ENCODE measurements at places on chromosomes 4 and X.

DNA sequence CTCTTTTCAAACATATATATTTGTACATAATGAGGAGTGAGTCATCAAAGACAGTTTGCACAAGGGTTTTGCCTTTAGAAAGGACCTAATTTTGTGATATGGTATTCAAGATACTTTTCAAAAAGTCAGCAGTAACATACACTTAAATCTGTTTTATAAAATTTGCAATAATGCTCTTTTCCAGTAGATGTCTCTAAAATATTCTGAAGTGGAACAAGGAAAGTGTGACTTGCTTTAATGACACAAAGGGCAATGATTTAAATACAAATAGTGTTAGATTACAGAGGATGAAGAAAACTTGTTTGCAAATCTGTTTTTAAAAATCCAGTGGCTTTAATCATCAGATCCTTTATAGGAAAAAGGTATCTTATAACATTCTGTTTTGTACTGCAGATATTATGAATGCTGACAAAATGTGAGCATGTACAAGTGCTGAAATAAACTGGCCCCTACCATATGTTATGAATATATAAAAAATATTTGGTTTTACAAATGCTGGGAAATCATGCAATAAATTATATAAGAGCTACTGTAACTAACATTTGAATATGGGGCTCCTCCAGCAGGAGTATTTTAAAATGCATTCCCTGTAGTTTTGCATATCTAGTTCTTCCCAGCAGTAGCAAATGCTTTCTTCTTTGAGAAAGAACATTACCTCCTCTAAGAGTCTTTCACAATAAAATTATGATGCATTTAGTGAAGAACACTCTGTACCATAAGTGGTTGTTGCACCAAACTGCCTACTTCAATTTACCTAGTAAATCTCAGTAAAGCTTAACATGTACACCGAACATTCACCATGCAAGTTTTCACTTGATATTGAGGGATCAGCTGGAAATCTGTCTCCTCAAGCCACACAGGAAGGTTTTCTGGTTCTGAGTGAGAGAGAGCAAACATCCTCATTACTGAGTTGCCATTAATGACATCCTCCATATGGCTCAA is 20.2 kb downstream of the MMRN1 start:
- peak; percentile 64 for DNase-seq

- DNase-seq: no peak
These were observed 28.3 kb downstream of the CYTL1 start for GRCh38 chr4:4990857-4991540.

- DNase-seq: no peak
These were observed 100.0 kb downstream of the SH3BGRL start for GRCh38 chrX:81301877-81302276.

- DNase-seq: no peak
These were observed 190.5 kb upstream of the GALNTL6 start for GRCh38 chr4:171622729-171623128.

GRCh38 chr4:6520051-6520636 is 47.7 kb upstream of the PPP2R2C start:
- no peak for DNase-seq

DNA sequence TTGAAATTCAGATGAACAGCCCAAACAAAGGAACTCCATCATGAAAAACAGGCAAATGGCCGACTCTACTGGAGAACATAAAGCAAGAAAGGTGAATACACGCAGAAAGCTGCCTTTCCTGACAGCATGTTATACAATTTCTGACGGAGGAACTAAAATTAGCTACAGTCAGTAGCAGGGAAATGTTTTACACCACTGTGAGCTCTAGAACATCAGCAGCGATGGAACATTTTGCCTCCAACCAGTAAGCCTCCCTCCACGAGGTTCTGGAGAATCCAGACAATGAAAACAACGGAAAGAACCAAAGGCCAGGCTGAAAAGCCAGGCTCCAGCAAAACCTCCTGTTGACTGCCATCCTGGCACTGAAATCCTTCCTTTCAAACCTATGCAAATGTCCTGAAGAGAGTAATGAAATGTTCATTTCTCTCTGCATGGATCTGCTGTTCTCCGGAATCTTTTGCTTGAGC is 78.9 kb downstream of the IRF2 start:
- DNase-seq: no peak

GRCh38 chrX:40127052-40127451 is 29.3 kb upstream of the BCOR start:
- DNase-seq: no peak

- DNase-seq: no peak
These were observed 135.5 kb downstream of the ARHGAP24 start for GRCh38 chr4:85610450-85610849.

DNA sequence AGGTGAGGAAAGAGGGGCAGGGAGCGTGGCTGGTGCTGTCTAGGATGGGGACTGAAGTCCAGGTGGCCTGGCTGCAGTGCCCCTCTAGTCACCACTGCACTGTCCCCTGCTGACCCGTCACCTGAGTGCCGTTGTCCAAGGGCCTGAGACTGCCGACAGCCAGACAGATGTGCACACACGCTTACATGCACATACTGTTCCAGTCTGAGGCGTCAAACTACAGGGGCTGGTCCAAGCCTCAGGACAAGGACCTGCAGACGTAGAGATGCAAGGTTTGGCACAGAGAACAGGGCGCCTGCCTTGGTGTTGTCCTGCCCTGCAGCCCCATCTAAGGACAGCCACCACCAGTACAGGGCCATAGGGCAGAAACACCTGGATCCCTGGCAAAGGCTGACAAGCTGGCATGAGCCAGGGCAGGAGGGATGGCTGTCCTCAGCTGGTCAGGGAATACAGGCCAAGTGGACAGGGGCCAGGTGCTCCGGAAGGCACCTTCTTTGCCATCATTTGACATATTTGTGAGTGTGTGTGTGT is 1.7 kb downstream of the SLC2A9 start:
- no peak for DNase-seq

DNA sequence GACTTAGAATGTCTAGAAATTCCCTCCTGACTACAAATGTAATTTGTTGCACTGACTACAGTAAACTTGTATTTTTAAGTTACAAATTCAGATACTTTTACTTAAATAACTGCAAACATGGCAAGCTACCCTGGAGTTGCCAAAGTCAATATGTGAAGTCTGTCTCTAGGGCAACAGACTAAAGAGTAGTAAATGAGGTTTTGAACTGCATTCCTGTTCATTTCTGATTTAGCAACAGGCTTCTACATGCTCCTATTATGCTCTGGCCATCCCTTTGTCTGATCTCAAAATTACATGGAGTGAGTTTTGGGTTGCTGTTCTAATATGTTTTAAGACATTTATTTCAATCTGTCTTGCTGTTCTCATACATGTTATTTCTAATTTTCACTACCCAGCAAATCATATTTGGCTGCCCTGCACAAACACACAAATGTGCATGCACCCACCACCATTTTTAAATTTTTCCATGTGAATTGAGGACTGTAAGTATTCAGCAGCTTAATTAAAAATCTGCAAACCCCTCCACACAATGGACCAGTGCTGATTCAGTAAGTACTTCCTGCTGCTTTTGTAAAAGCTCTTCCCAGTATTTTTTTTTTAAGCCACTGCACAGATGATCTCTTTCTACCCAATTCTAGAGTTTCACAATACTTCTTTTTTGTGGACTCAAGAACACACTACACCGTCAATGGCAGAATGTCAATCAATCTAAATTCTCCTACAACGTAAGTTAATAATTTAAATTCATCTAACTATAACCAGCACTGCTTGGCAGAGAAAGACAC is 26.7 kb downstream of the SH3RF1 start:
- DNase-seq: no peak

DNA sequence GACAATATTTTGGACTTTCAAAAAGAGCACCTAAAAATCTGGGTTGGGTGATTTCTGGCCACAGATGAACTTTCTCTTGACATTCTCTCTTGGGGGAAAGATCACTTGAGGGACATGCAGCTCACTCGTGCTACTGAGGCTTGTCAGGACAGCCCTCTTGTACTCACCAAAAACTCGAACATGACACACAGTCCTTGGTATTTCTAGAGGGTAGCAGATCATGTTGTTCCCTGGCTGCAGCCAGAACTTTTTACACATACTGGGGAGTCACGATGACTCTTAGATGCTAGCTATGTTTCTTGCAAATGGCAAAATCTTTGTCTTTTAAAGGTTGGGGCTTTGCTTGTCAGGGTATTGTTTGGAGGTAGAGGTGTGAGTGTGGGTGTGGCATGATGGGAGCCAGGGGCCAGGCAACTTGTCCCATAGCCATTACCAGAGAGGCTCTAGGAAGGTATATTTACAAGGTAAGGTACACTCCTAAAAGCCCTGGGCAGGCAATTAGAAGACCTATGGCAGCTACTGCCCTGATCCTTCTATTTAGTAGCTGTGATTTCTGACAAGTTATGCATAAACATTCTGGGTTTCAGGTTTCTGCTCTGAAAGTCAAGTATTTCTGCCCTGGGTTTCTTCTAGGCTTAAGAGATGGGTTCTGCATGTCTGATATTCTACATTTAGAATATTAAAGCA is 241.7 kb upstream of the TLL1 start:
- DNase-seq: no peak

GRCh38 chr4:113051361-113051760 is 1.9 kb downstream of the ANK2 start:
- no peak for DNase-seq

GRCh38 chr4:36614011-36614410 is 332.6 kb downstream of the DTHD1 start:
- DNase-seq: no peak

DNA sequence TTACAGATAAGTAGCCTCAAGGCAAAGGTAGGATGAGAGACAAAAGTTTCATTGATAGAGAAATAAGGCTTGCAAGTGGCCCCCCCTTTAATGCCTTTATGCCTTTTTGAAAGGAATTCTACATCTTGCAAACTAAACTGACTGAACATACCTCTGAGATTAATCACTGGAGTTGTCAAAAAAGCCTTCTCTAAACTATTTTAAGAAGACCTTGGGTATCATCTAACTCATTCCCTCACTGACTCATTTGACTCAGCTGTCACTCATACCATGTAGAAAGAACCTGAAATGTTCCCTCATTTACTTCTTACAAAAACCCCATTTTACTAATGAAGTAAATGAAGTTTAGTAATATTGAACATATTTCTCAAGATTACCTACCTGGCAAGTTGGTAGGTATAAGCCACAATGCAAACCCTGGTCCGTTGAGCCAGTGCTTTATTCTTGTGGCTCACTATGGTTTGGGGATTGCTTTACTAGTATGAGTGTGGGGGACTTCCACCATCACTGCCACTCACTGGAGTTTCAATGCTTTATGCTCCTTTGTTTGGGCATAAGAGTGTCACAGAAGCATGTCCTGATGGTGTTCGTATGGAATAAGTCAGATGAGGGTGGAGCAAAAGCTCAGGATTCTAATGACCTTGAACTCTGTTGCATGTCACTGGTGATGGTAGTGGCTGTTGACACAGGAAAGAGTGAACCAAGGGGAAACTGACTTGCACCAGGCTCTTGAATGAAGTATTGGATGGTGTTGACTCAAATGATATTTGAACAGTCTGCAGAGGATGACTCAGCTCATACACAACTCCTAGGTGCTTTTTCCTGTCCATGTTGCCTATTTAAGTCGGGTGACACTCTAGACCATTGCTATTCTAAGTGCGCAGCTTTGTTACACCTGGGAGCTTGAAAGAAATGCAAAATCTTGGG is 305.5 kb upstream of the EMCN start:
- no peak for DNase-seq

DNA sequence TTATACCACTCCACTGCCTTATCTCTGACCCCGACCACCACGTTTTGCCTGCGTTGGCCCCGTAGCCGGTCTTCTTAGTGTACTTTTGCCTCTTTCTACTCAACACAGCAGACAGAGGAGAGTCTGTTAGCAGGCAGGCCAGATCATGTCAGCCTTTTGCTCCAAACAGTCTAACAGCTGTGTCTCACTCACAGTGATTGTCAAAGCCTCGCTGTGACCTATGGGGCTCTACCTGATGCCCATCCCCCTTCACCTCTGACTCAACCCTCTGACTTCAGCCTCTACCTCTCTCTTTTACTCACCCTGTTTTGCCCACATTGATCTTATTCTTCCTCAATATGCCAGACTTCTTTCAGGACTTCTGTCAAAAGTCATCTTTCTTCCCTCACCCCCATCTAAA is 127.1 kb downstream of the TRIML1 start:
- no peak for DNase-seq

DNA sequence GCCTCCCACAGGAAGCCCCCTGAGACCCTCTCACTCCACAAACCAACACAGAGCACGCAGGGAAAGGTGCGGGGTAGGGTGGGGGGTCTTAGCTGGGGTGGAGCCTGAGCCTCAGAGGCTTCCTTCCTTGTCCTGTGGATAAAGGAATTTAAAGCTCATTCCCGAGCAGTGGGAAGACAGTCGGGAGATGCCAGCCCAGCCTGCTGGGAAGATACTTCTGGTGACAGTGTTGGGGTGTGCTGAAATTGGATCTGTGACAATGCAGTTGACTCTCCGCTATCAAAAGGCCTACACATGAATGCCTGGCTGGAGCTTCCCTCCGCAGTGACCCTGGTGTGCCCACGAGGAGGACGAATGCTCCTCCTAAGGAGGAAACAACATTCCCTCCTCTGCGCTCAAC is 45.5 kb downstream of the JAKMIP1 start:
- DNase-seq: no peak

DNA sequence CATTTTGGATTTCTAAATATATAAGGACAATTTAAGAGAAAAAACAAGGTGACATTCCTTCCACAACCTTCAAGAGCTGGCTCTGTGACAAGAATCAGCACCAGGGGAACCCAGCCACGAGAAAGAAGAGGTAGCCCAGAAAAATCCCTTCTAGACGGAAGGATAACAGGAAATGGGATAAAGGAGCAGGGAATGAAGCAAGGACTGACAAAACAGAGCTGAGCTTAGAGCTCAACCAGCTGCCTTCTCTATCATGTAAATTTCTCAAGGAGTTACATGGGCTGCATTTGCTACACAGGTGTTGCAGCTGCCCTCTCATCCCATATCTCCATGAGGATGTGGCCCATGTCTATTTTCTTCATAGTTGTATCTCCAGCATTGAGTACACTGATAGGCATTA is 154.2 kb upstream of the PRDX4 start:
- no peak for DNase-seq

DNA sequence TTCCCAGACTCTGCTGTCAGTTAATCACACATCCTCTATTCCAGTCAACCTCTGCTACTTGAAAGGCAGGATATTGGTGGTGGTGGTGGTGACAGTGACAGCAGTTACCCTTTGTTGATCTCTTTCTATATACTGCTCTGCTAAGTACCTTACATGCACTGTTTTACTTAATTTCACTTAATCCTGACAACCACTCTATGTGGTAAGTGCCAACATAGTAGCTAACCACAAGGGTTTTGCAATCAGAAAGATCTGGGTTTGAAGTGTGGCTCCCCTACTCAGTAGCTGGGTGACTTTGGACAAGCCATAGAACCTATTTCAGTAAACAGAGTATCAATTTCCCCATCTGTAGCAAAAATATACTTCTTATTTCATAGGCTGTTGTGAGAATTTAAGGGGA is 24.2 kb upstream of the F9 start:
- DNase-seq: no peak

GRCh38 chr4:189092581-189092980 is 848.1 kb upstream of the FRG1 start:
- DNase-seq: no peak

- DNase-seq: no peak
These were observed 15.5 kb downstream of the UNC5C start for GRCh38 chr4:95533254-95533653.
